GM23338 (cell line): ENCODE measurements at places on chromosomes 13 and 19.

GRCh38 chr13:74681891-74682290 is 547.7 kb upstream of the KLF12 start:
- no peak for DNase-seq

DNA sequence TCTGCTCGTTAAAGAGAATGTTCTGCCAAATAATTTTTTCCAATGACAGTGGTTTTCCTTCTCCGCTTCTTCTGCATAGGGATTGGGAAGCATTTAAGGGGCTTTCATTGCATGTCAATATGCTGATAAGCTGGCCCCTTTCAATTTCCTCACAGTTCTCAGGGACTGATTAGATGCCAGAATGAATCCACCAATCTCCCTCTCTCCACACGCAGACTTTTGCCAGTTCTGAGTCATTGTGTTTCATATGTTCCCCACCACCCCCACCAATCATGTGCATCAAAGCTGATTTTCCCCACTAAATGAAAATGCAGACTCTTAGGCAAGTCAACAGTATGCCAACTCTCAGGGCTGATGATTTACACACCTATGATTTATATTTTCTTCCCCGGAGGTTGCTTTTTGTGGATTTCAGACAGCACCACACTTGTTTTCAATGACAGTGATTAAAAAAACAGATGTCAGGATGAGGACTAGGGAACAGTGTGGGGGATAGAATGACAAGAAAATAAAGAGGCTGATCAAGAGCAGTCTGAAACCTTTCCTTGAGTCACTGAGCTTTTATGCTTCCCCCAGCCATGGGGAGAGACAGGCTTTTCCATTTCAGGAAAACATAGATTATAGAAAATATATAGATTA is 47.9 kb upstream of the C13orf42 start:
- DNase-seq = no peak

DNA sequence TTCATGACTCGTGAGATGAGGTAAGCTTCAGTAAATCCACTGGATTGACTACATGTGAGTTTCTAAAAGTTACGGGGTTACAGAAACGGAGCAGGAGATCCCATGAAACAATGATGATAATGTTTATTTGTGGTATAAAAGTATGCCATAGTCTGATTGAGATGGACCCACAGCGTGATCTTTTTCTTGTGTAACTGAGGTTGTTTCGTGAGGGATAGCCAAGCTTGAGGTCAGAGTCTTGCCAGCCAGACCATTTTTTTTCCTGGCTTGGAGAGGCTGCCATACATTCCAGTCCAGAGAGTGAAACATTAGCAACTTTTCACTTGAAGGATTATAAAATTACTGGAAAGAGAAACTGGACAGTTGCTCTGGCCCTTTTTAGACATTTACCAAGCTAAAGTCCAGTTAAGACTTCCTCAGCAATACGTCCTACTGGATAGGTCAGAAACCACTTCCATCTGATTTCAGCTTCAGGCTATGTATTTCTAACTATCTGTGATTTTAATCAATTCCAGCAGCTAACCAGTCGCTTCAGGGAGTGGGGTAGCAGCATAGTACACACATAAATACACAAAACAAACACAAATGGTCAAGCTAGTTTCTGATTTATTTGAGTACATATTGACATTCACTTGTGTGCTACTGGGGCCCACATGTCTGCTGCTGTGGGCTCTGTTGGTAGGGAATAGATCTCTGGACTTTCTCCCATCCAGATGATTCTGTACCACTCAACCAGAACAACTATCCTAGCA is 194.6 kb downstream of the POSTN start:
- no peak for DNase-seq

- no peak for DNase-seq
These were observed 16.2 kb downstream of the COMP start for GRCh38 chr19:18774782-18775444.

- DNase-seq = peak; percentile 79
These were observed 595 bp downstream of the TLE2 start for GRCh38 chr19:3028305-3029064.
